ENCODE measurements at places on chromosomes 5 and 9. TPM values are rescaled to one million over a fixed set of nuclear protein-coding genes. Genes with fewer than 3 reads are reported as not detected.

DNA sequence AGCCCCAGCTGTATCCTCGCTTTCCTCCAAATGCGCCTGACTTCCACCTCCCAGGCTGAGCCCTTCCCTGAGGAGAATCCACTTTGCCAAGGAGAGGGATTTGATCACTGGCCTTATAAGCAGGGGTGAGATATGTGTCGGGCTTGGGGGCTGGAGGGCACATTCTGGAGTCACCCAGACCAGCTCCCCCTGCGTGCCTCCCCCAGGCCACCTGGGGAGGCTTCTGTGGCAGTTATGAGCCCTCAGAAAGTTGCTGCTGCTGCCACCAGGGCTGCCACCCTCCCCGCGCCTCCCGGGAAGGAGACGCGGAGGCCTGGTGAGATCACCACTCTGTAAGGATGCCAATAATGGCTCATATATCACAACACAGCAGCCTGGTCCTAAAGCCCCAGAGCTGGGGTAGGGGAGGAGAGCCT lies 211.5 kb downstream of the PAPPA start:
- no peaks in the 10 kb centered on the region for H3K27me3 ChIP-seq
- H3K4me3 ChIP-seq, result no peak overlapping the region
- H3K4me1 ChIP-seq, result peaks cover 2% of the 10 kb centered on the region
- DNase-seq, result no peak

The NMUR2 gene
- 0.23 TPM for polyA plus RNA-seq

- no peaks in the 10 kb centered on the region for H3K36me3 ChIP-seq
- no peaks in the 10 kb centered on the region for H3K27me3 ChIP-seq
- H3K4me1 ChIP-seq, result peaks cover 33% of the 10 kb centered on the region
Measured at GRCh38 chr5:56140073-56140472, 93.1 kb downstream of the ANKRD55 start.

The EDIL3 gene
- 2.9 TPM for polyA plus RNA-seq

- H3K27me3 ChIP-seq, result no peaks in the 10 kb centered on the region
- DNase-seq, result no peak
- H3K36me3 ChIP-seq, result no peaks in the 10 kb centered on the region
Measured at GRCh38 chr5:43117092-43117491, 3.6 kb upstream of the ZNF131 start.

The PCDHB3 gene
- 0.11 TPM for polyA plus RNA-seq

GRCh38 chr9:137129456-137130175 lies 9.3 kb upstream of the GRIN1 start:
- no peaks in the 10 kb centered on the region for H3K27me3 ChIP-seq
- H3K4me1 ChIP-seq, result peaks cover 25% of the 10 kb centered on the region
- DNase-seq, result peak; percentile 72
- no peaks in the 10 kb centered on the region for H3K36me3 ChIP-seq

GRCh38 chr9:104820336-104820735 lies 56.4 kb downstream of the NIPSNAP3B start:
- H3K27me3 ChIP-seq, result no peaks in the 10 kb centered on the region

The ISOC1 gene
- polyA plus RNA-seq, result 29.0 TPM

DNA sequence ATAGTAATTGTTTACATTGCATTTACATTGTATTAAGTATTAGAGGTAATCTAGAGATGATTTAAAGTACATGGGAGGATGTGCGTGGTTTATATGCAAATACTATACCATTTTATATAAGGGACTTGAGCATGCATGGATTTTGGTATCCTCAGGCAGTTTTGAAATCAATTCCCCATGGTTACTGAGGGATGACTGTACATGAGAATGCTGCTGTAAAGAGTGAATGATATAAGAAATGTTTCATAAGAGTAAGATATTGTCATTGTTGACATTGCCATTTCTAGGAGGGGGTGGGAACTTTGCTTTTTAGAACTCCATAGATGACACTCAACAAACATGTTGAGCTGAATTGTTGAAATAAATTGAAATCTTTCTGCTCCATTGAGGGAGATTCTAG lies 185.0 kb downstream of the SEMA6A start:
- no peaks in the 10 kb centered on the region for H3K4me1 ChIP-seq
- H3K27me3 ChIP-seq, result no peaks in the 10 kb centered on the region
- H3K36me3 ChIP-seq, result no peaks in the 10 kb centered on the region
- DNase-seq, result no peak
- no peak overlapping the region for H3K27ac ChIP-seq
- H3K4me3 ChIP-seq, result no peak overlapping the region

GRCh38 chr5:168853972-168854371 lies 274.8 kb upstream of the PANK3 start:
- no peak overlapping the region for H3K4me3 ChIP-seq
- no peak overlapping the region for H3K27ac ChIP-seq
- H3K27me3 ChIP-seq, result no peaks in the 10 kb centered on the region
- no peaks in the 10 kb centered on the region for H3K36me3 ChIP-seq
- no peak for DNase-seq

The SEMA4D gene
- 62.1 TPM for polyA plus RNA-seq

The MSANTD3 gene
- 16.8 TPM for polyA plus RNA-seq

All from thymus (tissue), 14 donors.